ENCODE measurements at places on chromosomes 12 and 14. TPM values are rescaled to one million over a fixed set of nuclear protein-coding genes. Genes with fewer than 3 reads are reported as not detected.
A peak's percentile ranks its signal among the peaks of the same experiment; 100 is the strongest.

DNA sequence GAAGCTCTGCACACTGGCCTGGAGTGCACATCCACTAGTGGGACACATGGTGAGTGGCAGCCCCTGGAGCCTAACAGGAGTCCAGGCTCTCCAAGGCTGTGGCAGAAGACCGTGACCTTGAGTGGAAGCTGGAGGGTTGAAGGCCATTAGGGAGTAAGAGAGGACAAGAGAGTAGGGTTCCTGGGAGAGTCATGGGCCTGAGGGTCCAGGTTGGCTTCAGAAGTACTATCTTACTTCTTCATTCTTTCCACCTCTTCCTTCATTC lies 406 bp downstream of the IL23A start:
- DNase-seq: no peak
- H3K27me3 ChIP-seq: no peaks in the 10 kb centered on the region

TTC9 gene
- total RNA-seq: 8.2 TPM

GRCh38 chr12:98743362-98743953 lies 98.4 kb downstream of the APAF1 start:
- no peak for DNase-seq
- H3K36me3 ChIP-seq: peaks cover 5% of the 10 kb centered on the region
- H3K4me1 ChIP-seq: peaks cover 26% of the 10 kb centered on the region
- peaks cover 21% of the 10 kb centered on the region for H3K27me3 ChIP-seq
- H3K4me3 ChIP-seq: no peak overlapping the region

GRCh38 chr12:113465808-113466453 lies 5.7 kb downstream of the LHX5 start:
- H3K27ac ChIP-seq: no peak overlapping the region
- H3K4me1 ChIP-seq: peaks cover 23% of the 10 kb centered on the region
- H3K36me3 ChIP-seq: peaks cover 7% of the 10 kb centered on the region
- peaks cover 73% of the 10 kb centered on the region for H3K27me3 ChIP-seq
- no peak for DNase-seq

- H3K27me3 ChIP-seq: peaks cover 14% of the 10 kb centered on the region
- peaks cover 3% of the 10 kb centered on the region for H3K36me3 ChIP-seq
- no peak for DNase-seq
- no peak overlapping the region for H3K4me3 ChIP-seq
- no peak overlapping the region for H3K27ac ChIP-seq
- peaks cover 2% of the 10 kb centered on the region for H3K4me1 ChIP-seq
Observed at GRCh38 chr14:104284636-104285507, 146.5 kb downstream of the KIF26A start.

GRCh38 chr14:56172074-56172473 lies 53.9 kb downstream of the PELI2 start:
- H3K36me3 ChIP-seq: peaks cover 1% of the 10 kb centered on the region
- peak overlapping the region; percentile 39 for H3K4me3 ChIP-seq
- no peaks in the 10 kb centered on the region for H3K27me3 ChIP-seq
- no peak for DNase-seq
- peaks cover 26% of the 10 kb centered on the region for H3K4me1 ChIP-seq
- H3K27ac ChIP-seq: no peak overlapping the region

- H3K4me1 ChIP-seq: no peaks in the 10 kb centered on the region
- H3K4me3 ChIP-seq: no peak overlapping the region
- DNase-seq: no peak
- no peaks in the 10 kb centered on the region for H3K36me3 ChIP-seq
- no peak overlapping the region for H3K27ac ChIP-seq
- H3K27me3 ChIP-seq: peaks cover 10% of the 10 kb centered on the region
Observed at GRCh38 chr12:119011231-119011630, 29.9 kb downstream of the SRRM4 start.

- H3K27ac ChIP-seq: no peak overlapping the region
- H3K36me3 ChIP-seq: peaks cover 9% of the 10 kb centered on the region
- no peaks in the 10 kb centered on the region for H3K27me3 ChIP-seq
- no peak overlapping the region for H3K4me3 ChIP-seq
- H3K4me1 ChIP-seq: peaks cover 3% of the 10 kb centered on the region
- DNase-seq: no peak
Observed at GRCh38 chr12:32334371-32334777, 65.0 kb upstream of the FGD4 start.

VRTN gene
- total RNA-seq: not detected

FGD4 gene
- total RNA-seq: 0.94 TPM

- H3K36me3 ChIP-seq: peaks cover 6% of the 10 kb centered on the region
- no peak for DNase-seq
- H3K27me3 ChIP-seq: peaks cover 29% of the 10 kb centered on the region
- no peak overlapping the region for H3K4me3 ChIP-seq
- H3K27ac ChIP-seq: no peak overlapping the region
Observed at GRCh38 chr14:93757206-93757605, 31.1 kb downstream of the PRIMA1 start.

DNA sequence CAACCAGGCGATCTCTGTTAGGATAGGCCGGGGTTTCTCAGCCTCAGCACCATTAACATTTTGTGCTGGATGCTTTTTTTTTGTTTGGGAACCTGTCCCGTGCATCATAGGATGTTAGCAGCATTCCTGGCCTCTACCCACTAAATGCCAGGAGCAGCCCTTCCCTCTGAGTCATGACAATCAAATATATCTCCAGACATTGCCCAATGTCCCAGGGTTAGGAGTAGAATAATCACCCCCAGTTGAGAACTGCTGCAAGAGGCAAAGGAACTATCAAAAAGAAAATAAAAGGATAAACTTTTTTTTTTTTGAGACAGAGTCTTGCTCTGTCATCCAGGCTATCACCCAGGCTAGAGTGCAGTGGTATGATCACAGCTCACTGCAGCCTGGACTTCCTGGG lies 76.0 kb downstream of the ACACB start:
- no peak overlapping the region for H3K4me3 ChIP-seq
- no peak for DNase-seq
- no peak overlapping the region for H3K27ac ChIP-seq
- no peaks in the 10 kb centered on the region for H3K4me1 ChIP-seq
- H3K27me3 ChIP-seq: no peaks in the 10 kb centered on the region

- no peak overlapping the region for H3K4me3 ChIP-seq
- H3K36me3 ChIP-seq: peaks cover 2% of the 10 kb centered on the region
- H3K4me1 ChIP-seq: peaks cover 13% of the 10 kb centered on the region
- H3K27me3 ChIP-seq: no peaks in the 10 kb centered on the region
- H3K27ac ChIP-seq: no peak overlapping the region
Observed at GRCh38 chr14:55426891-55427290, 13.5 kb downstream of the TBPL2 start.

ACOT6 gene
- total RNA-seq: not detected

DNAJC22 gene
- not detected for total RNA-seq

DNA sequence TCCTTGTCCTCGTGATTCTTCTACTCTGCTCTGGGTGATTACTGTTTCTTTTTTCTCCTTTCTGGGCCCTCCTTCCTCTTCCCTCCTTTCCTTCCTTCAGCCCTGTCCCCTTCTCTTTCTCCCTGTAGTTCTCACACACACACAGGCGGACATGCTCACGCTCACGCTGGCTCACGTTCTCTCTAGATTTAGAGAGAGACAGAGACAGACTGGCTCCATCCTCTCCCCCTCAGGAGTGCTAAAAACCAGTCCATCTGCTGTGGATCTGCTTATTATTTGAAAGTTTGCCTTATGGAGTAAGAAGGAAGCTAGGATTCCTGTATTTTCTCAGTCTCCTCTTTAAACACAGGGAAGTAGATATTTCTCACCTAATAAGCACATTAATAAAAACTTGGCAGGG lies 48.1 kb downstream of the KCNA1 start:
- H3K36me3 ChIP-seq: peaks cover 11% of the 10 kb centered on the region
- H3K27me3 ChIP-seq: peaks cover 83% of the 10 kb centered on the region
- H3K4me1 ChIP-seq: peaks cover 2% of the 10 kb centered on the region

All from T-helper 17 cell (primary cell).